ENCODE measurements at places on chromosomes 7 and 10.

- no peak for DNase-seq
These were observed 4.7 kb downstream of the POT1 start for GRCh38 chr7:124924906-124925305.

- no peak for DNase-seq
These were observed 61.8 kb downstream of the ANKRD61 start for GRCh38 chr7:6092953-6093354.

GRCh38 chr7:51023547-51023946 lies 240.9 kb upstream of the GRB10 start:
- no peak for DNase-seq

DNA sequence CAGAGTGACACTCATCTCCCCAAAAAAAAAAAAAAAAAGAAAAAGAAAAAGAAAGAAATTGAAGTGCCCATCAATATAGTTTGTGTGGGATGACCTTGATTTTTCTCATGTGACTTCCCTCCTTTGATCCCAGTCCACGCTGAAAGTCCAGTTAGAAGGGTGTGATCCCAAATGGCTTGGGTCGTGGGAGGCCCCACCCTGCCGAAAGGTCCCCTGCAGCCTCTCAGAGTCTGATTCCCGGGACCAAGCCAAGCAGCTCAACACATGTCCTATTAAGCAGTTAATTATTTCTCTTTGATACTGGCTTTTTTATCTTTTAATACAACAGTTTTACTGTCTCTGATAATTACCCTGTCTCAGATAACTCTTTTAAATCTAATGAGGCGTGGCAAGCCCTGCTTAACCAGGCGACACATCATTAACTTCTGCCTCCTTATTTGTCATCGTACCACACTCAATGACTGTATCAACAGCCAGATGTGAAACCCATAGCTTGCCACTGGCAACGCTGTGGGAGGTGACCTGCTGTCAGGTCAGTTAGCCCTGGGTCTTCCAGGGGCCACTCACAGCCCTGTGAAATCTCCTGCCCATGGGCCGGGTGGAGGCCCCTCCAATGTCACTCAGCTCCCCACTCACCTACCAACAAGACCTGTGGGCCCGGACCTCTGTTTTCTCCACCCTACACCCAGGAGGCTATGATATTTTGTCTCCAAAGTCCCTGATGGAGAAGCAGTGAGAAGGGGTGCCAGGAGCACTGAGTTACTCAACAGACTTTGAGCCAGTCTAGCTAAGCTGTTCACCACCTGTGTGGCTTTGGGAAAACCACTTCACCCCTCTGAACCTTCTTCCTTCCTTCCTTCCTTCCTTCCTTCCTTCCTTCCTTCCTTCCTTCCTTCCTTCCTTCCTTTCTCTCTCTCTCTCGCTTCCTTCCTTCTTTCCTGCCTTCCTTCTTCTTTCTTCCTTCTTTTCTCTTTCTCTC lies 110.0 kb upstream of the SFMBT2 start:
- DNase-seq: no peak

GRCh38 chr10:100209303-100209702 lies 20.1 kb downstream of the CHUK start:
- no peak for DNase-seq

- DNase-seq: no peak
These were observed 123.1 kb upstream of the HPS1 start for GRCh38 chr10:98569853-98570252.

DNA sequence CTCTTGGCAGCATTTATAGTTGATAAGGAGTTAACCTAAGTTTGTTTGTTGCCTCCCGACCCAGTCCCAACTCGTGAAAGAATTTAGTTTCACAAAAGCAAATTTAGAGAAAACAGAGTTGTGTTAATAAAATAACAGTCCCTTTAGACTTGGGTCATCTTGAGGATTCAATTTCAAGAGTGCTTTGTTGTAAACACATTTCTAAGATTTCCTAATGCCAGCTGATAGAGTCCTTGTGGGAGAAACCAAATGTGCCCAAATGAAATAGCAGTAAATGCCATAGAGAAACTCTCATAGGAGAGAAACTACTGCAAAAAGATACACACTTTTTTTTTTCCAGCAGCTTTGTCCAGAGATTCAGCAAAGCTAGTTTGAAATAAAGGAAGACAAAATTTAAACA lies 211.3 kb upstream of the BMPER start:
- DNase-seq: no peak

DNA sequence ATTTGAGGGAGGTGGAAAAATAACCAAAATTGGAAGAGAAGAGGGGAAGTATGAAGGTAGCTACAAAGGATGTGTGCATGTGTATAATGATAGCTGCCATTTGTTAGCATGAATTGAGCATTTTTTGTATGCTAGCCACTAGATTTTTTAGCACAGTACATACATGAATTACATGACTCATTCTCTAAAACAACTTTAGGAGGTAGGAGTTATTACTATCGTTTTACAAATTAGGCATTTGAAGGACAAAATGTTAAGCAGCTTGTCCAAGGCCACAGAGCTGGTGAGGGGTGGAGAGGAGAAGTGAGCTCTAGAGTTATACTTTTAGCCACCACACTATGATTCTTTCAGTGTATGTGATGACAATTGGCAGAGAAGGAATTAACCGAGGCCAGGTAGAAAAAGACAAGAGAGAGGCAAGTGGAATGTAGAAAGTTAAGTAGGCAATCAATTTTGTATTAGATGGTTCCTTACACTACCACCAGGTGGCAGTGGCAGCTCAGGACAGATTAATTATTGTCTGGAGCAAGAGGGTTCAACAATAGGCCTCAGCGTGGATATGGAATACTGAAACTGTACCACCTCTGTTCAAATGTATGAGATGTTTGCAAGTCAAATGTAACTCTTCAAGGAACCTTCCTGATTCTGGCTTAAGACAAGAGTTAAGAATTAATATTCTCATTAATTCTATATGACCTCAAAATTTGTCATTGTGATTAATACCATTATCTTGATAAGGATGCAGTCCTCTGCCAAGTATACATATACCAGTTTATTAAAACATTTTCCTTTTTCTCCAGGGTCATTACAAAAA lies 128.0 kb downstream of the MBL2 start:
- DNase-seq: no peak

DNA sequence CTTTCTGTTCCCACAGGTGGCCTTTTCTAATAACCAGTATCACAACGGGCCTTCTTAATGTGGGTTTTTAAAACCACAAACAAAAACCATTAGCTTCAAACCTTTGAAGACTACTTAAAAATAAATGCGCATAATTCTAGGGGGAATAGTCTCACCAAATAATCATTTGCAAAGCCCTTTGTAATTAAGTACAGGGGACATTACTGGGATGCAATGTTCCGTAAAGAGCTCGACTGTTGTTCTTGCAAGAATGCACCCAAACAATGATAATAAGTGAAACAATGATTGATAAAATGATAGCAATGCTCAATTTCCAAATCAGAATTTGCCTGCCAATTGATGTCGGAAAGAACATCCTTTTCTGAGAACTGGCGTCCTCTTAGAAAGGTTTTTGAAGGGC lies 589.1 kb upstream of the ADARB2 start:
- DNase-seq: no peak

DNA sequence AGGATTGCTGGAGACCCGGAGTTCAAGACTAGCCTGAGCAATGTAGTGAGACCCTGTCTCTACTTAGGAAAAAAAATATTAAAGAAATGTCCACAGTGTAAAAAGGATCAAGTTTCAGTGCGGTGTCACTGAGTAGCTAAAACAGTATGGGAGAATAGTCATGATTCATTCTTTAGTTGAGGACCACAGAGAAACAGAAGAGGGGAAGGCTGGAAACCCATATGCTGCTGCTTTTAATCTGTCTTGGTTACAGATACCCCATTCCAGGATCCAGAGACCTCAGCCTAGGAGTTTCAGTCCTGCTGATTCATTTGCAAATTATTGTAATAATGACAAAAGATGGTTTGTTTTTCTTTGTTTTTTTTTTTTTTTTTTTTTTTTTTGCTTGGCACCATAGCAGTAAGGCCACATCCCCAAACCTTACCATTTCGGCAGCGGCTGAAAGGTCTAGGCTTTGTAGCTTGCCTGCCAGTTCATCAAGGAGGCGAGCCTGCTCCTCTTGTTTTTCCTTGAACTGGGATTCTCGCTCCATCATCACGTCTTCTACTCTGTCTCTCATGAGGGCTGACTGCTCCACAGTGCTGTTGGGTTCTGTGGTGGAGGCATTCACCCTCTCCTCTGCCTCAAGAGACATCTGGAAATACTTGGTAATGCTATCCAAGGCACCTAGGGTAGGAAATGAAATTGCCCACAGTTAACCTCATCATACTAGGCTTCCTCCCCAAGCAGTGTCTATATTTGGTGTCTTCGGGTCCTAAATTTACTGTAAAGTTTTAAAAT lies 44.2 kb downstream of the DLD start:
- DNase-seq: no peak

GRCh38 chr7:155377838-155378579 lies 79.9 kb upstream of the EN2 start:
- no peak for DNase-seq

DNA sequence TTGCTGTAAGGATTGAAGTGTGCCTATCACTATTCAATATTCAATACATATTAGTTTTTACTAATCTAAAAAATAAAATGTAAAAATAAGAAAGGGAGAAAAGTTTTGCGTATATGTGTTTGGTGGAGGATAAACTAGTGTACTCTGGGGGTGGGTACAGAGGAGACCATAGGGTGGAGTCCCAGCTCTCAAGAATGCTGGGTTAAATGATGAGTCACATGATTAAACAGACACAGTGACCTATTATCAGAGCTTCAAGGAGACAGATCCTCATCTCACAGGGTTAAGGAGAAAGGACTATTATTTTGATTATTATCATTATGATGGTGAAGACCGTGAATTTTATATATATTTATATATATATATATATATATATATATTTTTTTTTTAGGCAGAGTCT lies 77.5 kb downstream of the AFAP1L2 start:
- no peak for DNase-seq

GRCh38 chr7:116610210-116610609 lies 61.8 kb upstream of the MET start:
- no peak for DNase-seq

- DNase-seq: no peak
These were observed 201.9 kb upstream of the KAT6B start for GRCh38 chr10:74624501-74624900.

GRCh38 chr10:48296576-48297098 lies 9.8 kb upstream of the MAPK8 start:
- no peak for DNase-seq

DNA sequence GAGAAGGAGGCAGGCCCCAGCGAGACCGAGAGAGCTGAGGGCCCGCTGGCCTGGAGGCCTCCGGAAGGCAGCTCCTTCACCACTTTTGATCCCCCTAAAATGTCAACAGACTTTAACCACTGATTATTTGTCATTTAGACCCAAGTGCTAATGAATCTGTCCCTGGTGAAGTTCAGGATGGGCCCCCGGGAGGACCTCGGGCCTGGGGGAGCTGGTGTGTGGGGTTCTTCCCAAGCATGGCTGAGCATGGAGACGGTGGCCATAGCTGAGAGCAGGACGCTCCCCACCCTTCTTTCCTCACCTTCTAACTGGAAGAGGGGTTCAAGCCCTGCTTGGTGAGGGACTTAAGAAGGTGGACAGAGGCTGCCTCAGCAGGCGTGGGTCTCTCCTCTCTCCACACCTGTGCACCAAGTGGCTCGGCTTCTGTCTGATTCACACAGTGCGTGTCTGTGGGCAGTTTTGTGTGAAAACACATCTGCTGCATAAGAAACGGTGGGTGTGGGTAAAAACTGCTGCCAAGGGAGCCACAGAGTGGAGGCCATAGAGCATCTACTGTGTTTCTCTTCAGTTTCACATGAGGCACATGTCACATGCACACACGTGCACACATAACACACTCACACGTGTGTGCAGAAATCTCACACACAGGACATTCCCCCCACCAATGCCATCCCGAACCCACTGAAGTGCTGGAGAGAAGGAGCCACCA lies 53.5 kb upstream of the VIPR2 start:
- DNase-seq: no peak

GRCh38 chr10:42638821-42639270 lies 476 bp upstream of the ZNF33B start:
- no peak for DNase-seq

GRCh38 chr7:39051707-39052106 lies 74.0 kb downstream of the POU6F2 start:
- no peak for DNase-seq

DNA sequence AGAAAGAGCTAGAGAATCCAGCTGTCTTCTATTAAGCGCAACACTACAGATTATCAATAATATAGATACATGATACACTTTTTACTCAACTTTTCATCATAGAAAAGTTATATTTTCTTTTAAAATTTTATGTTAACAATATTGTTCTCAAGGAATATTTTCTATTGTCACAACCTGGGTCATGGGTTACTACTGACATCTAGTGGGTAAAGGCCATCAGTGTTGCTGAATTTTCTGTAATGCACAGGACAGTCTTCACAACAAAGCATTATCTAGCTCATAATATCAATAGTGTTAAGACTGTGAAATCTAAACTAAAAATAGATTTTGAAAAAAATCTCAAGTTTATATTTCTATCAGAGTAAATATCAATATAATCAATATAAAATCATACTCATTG lies 209.8 kb downstream of the ZNF33B start:
- no peak for DNase-seq

- DNase-seq: no peak
These were observed 140.7 kb upstream of the CALCR start for GRCh38 chr7:93715234-93715633.

GRCh38 chr7:315516-316265 lies 25.7 kb downstream of the FOXL3 start:
- no peak for DNase-seq

GRCh38 chr7:39507866-39508551 lies 58.2 kb upstream of the YAE1 start:
- DNase-seq: no peak

DNA sequence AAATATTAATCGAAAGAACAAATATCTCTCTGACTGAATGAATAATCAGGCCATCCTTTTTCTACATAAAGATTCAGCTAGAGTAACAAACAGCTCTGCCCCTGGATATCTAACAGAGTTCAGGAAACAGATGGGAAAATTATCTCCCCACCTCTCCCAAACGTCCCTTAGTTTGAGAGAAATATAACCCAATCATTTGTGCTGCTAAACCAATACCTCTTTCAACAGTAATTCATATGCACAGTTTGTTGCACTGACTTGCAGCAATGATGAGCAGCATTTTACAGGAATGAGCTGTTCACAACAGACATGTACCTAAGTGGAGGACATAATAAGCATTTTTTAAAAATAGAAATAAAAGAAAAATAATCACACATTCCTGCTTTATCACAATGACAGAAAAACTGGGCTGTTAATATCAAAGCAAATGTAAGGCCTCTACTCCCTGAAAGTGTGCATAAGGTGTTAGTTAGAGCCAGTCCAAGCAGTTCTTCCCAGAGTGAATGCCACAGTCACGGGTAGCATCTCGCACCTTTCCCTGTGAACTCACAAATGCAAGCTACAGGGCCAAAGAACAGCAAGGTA lies 2.3 kb downstream of the CREB3L2 start:
- DNase-seq: no peak

DNA sequence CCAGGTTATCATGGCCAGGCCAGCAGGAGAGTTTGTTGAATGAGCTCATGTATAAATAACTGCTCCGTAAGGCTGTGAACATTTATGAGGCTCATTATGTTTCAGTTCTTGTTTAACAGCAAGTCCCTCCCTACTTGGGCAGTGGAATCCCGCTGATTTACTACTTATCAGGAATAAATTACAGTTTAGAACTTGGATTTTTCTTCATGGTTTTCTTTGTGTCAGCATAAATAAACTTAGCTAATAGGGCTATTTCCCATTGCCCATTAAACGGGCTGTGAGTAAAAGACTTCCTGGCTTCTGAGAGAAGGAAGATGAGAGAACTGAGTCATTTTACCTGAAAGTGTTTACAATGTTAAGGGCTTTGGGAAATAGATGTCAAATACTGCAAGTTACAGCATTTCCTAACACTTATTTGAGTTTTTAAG lies 701.6 kb upstream of the ANKRD30A start:
- no peak for DNase-seq

- no peak for DNase-seq
These were observed 386.9 kb upstream of the CNTNAP2 start for GRCh38 chr7:145729691-145730090.

Data from DMS 273 treated with DMSO at 0.1 percent for 48 hours (cell line).